ENCODE measurements at places on chromosomes 3 and 15.

- no peak for DNase-seq
These were observed 93.7 kb upstream of the RBMS3 start for GRCh38 chr3:29186982-29187725.

GRCh38 chr3:103055021-103055520 lies 620.3 kb downstream of the ZPLD1 start:
- DNase-seq, result no peak

GRCh38 chr3:3281024-3281423 lies 101.5 kb upstream of the CRBN start:
- no peak for DNase-seq

GRCh38 chr3:156425651-156426050 lies 129.3 kb downstream of the SSR3 start:
- DNase-seq, result no peak

GRCh38 chr3:32371461-32372212 lies 20.0 kb upstream of the CMTM7 start:
- no peak for DNase-seq

DNA sequence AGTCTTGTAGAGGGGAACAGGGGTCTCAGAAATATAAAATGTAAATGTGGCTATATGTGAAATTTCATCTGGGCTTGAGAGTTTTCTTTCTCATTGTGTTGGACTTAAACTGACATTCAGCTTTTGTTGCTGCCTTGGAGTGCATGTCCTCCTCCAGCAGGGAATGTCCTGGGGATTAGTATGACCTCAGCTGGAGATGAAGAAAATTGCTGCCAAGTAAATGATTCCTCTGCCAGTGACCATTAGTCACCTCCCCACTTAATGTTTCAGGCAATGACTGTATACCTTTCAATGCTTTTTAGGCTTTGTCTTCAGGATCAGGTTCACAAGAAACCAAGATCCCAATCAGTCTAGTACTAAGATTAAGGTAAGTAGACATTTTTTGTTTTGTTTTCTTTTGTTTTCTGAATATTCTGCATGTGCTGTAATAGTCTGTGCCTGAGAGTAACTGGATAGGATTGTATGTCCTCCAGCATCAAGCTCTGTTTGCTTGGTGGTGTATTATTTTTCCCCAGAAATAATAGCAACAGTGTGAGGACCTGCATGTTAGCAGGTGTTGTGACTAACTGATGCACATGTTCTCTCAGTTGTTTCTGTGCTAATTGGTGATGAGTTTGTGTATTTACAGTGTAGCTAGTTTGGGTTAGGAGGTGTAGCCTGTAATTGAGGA lies 18.1 kb upstream of the SLC22A13 start:
- no peak for DNase-seq

DNA sequence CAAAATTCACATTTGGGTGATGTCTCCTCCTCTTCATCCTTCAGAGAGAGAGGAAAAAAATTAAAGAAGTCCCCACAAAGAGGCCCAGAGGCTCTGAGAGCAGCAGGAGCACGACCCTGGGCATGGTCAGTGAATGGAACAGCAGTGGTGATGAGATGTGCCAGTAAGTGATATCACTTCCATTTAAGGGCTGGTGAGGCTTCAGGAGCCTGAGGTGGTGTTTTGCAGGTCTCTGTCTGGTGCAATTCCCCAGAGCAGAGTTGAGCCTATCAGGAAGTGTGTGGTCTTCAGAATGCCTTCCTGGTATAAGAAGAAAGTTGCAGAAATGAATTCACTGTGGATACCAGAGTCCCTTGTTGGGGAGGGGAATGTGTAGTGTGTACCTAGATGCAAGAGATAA lies 21.4 kb downstream of the ERICH6 start:
- no peak for DNase-seq

GRCh38 chr3:123741041-123741511 lies 143.1 kb downstream of the MYLK start:
- no peak for DNase-seq

DNA sequence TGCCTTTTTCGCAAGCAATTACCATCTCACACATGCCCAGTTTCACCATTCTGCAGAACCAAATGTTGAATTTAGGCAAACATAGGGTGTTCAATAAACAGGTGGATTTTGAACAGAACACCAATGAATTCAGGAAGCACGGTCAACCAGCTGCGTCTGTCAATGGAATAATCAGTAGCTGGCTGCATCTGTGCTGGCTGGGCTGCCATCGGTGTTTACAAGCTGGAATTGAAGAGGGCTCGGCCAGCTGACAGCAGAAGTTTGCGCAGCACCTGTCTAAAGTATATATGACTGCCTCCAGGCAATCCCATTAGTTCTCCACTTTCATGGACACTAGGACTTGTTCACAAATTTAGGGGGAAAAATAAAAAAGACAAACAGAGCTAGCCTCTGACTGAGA lies 996.4 kb upstream of the CFAP20DC start:
- no peak for DNase-seq

GRCh38 chr3:73658227-73658626 lies 33.5 kb upstream of the PDZRN3 start:
- DNase-seq, result no peak

DNA sequence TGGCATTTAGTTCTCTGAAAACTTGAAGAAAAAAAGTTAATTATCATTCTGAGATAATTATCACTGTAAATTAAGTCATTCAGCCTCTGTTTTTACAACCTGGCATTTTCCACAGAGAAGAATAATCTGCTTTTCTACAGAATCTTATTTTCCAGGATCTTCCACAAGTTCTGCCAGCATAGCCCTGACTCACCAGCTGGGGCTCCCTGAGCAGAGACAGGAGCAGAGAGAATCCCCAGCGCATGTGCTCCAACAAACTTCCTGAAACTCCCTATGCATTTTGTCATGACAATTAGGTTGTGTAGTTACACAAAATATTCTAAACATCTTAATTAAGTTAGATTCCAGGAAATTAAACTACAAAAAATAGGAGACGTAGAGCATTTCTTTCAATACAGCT lies 32.1 kb upstream of the TMEM207 start:
- no peak for DNase-seq

GRCh38 chr3:46693892-46694226 lies 380 bp upstream of the ALS2CL start:
- DNase-seq, result peak; percentile 15

GRCh38 chr3:30742796-30743619 lies 136.6 kb downstream of the TGFBR2 start:
- no peak for DNase-seq

DNA sequence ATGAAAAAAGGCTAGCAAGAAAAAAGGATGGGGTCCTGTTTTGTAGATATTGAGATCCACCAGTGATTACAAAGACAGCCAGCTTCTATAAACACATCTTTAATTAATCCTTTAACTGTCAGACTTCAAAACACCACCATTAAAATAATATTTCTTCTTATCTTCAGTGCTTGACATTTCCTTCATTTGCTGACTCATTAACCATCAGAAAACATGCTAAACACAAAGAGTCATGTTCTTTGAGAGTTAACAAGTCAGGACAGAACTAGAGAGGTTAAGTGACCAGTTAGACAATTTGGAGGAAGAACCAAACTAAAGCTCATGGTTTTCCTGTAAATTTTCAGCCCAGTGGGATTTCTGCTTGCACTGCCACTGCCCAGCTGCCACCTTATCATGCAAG lies 111.4 kb downstream of the MEIS2 start:
- DNase-seq, result no peak

GRCh38 chr3:189232790-189233189 lies 61.0 kb downstream of the TPRG1 start:
- DNase-seq, result no peak

DNA sequence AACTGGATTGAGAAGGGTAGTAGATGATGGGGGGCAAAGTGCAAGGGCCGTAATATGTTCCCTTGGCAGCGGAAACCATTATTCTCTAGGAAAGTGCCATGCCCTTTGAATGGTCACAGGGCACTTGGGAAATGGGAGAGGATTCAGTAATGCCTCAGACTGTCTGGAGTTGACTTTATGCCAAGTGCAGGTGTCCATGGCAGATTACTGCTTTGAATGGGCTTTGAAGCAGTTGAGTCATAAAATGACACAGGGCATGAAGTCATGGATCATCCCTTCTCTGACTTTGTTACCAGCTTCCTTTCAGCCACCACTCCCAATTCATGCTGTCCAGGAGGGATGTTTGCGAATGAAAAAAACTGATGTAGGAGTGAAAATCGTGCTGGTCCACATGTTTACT lies 20.1 kb downstream of the AADACL2 start:
- DNase-seq, result no peak

DNA sequence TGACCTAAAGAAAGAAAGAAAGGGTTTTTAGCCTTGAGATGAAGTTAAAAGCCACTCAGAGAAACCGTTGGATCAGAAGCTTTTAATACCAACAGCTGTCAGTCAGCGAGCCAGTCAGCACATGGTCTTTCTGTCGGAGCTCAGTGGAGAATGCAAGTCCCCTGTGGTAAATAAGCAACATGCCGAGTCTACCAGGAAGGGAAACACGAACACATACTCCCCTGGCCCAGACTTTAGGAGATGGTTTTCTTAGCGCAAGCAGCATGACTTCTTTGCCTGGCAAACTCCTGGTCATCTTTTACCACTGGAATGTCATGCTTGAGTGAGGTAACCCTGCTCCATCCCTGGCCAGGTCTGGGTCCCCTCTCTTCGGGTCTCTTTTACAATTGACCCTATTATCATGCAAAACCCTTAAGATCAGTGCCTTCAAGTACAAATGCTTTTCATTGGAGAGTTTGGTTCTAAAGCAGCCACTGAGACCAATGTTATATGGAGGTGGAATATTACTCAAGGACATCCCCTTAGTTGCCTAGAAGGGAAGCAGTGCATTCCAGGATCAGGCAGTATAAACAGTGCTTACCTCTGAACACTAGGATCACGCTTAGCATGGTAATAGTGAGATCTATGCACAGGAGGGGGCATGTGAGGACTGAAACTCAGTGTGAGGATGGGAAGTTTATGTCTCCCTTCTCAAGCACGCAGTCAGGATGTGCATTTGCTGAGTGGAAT lies 28.2 kb downstream of the SLCO3A1 start:
- DNase-seq, result no peak

DNA sequence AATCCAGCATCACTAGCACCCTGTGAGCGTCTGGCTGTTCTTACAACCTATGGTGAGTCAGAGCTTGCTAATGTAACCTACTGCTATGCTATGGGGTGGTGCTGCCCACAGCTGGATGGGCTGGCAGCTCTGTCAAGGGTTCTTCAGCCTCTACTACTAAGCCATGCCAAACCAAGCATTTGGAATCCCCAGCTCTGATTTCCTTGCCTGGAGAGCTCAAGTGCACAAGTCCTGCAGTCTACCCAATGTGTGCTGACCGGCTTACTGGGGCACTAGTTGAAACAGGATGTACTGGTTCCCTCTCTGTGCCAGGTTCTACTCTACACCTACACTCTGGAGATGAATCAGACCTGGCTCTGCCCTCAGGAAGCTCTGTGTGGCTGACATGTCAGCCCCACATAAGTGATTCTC lies 4.2 kb downstream of the TEX264 start:
- no peak for DNase-seq

DNA sequence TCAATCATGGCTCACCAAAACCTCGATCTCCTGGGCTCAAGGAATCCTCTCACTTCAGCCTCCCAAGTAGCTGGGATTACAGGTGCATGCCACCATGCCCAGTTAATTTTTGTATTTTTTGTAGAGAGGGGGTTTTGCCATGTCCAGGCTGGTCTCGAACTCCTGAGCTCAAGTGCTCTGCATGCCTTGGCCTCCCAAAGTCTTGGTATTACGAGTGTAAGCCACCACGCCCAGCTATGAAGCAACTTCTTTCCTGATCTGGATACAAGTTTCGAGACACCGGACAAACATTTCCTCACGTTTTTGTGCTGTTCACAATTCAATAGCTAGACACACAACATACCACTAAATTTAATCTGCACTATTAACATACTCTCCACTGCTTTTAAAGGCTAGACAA lies 3.4 kb upstream of the SYNM start:
- no peak for DNase-seq

DNA sequence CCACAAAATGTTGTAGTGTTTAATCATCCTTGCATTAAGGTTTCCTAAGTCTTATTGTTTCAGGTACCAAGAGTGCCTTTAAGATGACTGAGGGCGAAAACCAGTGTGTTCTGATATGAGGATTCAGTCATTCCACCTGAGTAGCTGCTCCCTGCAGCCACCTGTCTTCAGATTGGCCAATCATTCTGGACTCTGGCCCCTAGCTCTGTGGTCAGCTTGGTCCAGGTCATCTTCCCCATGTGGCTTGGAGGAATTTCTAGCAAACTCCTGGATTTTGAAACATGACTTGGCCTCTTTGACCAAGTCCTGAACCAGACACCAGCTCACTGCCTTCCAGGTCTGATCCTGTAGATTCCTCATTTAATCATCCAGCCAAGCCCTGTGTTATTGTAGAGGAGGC lies 7.8 kb upstream of the SLC7A14 start:
- no peak for DNase-seq

DNA sequence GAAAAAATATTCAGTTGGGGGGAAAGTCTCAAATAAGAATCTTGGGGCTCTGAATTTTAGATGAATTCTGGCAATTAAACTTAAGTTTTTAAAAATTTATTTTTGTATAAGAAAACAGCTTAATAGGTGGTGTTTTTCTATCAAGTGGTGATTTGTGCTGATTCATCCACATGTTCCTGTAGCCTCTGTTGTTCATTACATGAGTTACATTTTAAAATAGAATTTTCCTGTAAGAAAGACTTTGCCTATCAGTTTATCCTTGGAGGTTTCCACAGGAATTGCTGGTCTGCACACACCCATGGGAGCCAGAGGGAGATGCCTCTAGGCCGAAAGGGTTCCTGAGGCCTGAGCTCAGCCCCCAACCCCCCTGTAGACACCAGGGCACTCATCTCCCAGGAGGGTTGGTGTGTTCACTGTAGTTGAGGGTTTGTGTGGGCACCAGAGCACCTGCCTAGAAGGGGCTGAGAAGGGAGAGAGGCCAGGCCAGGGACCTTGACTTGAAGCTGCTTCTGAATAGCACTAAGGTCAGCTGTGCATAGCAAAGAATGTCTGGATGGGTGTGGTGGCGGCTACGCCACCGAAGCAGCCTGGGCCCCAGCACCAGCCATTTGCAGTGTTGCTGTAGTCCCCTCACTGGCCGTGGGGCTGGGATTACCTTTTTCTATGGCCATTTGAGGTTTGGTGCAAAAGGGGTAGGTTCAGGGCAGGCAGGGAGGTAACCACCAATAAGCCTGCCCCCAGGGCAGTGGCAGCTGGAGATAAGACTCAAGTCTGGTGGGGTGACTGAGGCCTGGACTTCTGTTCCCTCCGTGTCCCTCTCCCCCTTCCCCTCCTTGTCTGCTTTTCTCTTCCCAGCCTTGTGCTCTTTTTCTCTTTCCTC lies 11.9 kb downstream of the DNAJA4 start:
- DNase-seq, result no peak

- DNase-seq, result no peak
These were observed 17.8 kb upstream of the ITGB5 start for GRCh38 chr3:124904835-124905492.

GRCh38 chr3:134406331-134407238 lies 32.3 kb upstream of the AMOTL2 start:
- no peak for DNase-seq

GRCh38 chr15:58474741-58475323 lies 43.0 kb downstream of the LIPC start:
- DNase-seq, result no peak

DNA sequence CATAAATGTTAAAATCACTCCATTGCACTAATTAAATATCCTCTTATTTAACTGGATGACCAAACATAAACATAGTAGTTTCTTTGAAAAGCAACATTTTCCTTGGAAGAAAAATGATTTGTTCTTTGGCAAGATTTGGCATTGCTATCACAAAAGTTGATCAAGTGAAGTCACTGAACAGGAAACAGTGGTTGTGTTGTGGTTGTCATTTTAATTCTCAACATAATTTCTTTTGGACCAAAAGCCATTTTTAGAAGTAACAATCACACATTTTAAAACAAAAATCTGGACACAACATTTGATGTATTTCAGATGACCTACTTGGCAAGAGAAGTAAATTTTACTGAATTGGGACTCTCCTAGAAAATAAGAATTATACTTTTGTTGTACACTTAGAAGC lies 872.3 kb downstream of the ROBO1 start:
- no peak for DNase-seq
